ENCODE measurements at places on chromosomes 11 and 22.

GRCh38 chr22:44452531-44453420, 45.3 kb downstream of the RTL6 start:
- DNase-seq: no peak

DNA sequence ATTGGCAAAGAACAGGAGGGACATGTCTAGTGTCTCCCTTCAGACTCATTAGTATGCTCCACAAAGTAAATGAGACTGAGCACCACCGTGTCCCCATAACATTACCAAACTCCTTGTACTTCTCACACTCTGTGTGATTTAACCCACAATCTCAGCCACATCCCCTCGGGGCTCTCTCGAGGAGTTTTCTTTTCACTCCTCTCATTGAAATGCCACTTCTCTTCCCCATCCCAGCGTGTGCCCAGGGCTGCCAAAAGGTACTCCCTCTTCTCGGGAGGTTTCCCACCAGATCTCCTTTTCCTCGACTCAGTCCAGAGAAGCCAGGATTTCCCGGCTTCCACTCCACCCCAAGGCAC, 1.1 kb downstream of the RBFOX2 start:
- DNase-seq: no peak

DNA sequence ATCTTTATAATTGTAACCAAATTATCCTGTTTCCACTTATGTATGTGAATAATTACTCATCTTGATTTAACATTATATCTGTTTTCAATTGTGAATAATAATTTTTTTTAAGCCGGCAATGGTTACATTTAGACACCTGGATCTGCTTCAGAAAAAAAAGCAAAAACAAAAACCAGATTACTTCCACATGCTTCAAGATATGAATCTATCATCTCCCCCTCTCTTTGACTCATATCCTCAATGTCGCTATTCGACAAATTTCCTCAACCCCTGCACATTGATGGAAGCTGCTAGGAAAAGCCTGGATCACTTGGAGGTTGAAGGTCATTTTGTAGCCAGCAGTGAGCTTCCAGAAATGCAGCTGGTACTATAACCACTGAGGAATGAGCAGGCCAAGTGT, 42.7 kb downstream of the SLC1A2 start:
- no peak for DNase-seq

- DNase-seq: no peak
These were observed 1114.1 kb downstream of the BRD1 start for GRCh38 chr22:48713272-48714205.

GRCh38 chr11:97548280-97548679, 1158.5 kb downstream of the JRKL start:
- no peak for DNase-seq

DNA sequence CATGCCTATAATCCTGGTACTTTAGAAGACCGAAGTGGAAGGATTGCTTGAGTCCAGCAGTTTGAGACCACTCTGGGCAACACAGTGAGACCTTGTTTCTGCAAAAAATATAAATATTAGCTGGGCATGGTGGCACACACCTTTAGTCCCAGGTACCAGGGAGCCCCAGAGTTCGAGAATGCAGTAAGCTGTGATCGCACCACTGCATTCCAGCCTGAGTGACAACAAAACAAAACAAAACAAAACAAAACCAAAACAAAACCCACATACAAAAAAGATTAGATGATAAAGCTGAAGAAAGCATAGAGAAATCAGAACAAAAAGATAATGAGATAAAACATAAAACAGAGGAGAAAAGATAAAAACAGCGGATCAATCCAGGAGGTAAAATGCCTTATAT, 62.1 kb downstream of the TCF20 start:
- no peak for DNase-seq

- no peak for DNase-seq
These were observed 42.2 kb downstream of the FLI1 start for GRCh38 chr11:128735935-128736605.

GRCh38 chr11:126585774-126586491, 230.4 kb downstream of the ST3GAL4 start:
- peak; percentile 83 for DNase-seq

GRCh38 chr22:30459181-30460052, 12.4 kb downstream of the SEC14L3 start:
- DNase-seq: no peak

GRCh38 chr11:64164392-64165312, 1.3 kb downstream of the MACROD1 start:
- no peak for DNase-seq

GRCh38 chr11:119590651-119591351, 138.2 kb downstream of the NECTIN1 start:
- DNase-seq: no peak

DNA sequence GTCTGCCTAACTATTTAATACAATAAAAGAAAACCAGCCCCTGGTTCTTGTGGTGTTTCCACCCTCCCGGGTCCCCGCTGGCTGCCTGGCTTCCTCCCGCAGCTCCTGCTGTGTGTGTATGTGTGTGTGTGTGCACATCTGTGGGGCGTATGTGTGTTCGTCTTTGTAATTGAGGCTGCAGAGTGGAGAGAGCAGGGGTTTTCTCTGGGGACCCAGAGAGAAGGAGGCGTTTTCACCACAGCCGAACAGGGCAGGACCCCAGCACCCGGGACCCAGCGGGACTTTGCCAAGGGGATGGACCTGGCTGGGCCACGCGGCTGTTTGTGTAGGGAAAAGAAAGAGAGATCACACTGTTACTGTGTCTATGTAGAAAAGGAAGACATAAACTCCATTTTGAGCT, 42.7 kb downstream of the IGLL1 start:
- no peak for DNase-seq

DNA sequence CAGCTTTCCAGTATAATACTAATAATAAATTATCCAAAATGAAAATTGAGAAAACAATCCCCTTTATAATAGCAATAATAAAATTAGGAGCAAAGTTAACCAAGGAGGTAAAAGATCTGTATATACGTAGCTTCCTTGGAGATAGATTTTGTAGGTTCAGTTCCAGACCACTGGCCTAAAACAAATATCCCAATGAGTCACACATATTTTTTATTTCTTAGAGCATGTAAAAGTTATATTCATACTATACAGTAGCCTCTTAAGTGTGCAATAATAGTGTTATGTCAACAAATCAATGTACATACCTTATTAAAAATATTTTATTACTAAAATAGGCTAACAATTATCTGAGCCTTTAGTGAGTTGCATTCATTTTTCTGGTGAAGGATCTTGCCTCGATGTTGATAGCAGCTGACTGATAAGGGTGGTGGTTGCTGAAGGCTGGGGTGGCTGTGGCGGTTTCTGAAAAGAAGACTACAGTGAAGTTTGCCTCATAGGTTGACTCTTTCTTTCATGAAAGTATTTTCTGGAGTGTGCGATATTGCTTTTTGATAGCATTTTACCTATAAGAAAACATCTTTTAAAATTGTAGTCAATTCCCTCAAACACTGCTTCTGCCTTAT, 178.5 kb downstream of the ARHGAP42 start:
- no peak for DNase-seq

DNA sequence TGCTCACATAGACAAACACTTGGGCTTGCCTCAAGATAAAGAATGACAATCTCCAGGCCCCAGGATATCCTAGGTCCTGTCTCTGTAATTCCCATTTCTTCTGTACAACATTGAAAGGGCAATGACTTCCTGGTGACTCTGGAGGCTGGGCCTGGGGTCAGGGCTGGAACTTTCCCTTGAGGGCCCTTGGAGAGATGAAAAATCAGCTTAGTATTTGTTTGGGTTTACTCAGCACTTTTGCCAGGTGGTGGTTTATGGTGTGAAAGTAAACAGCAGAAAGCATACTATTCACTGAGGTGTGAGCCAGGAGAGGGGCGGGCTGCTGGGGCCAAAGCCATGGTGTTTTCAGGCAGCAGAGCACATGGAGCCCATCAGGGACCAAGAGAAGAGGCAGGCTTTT, 214.7 kb upstream of the NARS2 start:
- DNase-seq: no peak

GRCh38 chr11:101552888-101553287, 30.9 kb downstream of the TRPC6 start:
- DNase-seq: no peak

DNA sequence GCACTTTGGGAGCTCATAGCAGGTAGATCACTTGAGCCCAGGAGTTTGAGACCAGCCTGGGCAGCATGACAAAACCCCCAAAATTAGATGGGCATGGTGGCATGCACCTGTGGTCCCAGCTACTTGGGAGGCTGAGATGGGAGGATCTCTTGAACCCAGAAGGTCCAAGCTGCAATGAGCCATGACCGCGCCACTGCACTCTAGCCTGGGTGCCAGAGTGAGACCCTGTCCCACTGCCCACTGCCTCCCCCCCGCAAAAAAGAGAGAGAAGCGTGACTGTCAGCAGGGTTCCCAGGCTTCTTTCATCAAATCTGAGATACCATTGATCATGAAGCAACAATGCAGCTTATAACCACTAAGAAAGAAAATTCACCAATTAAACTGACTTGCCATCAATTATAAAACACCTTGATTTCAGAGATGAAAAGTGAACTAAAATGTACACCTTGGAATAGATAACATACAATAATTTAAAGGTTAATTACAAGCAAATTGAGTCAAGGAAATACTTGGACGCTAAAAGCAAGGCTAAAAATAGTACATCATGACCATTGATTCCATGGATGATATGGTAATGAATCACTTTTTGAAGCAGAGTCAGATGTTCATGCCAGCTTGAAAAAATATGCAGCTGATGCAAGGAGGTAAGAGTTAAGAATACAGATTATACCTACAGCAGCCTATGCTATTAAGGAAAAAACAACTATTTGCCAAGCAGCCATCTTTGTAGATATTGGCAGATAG, 90.8 kb upstream of the ALKBH3 start:
- DNase-seq: peak; percentile 38

GRCh38 chr11:27869701-27870100, 169.4 kb upstream of the BDNF start:
- no peak for DNase-seq

DNA sequence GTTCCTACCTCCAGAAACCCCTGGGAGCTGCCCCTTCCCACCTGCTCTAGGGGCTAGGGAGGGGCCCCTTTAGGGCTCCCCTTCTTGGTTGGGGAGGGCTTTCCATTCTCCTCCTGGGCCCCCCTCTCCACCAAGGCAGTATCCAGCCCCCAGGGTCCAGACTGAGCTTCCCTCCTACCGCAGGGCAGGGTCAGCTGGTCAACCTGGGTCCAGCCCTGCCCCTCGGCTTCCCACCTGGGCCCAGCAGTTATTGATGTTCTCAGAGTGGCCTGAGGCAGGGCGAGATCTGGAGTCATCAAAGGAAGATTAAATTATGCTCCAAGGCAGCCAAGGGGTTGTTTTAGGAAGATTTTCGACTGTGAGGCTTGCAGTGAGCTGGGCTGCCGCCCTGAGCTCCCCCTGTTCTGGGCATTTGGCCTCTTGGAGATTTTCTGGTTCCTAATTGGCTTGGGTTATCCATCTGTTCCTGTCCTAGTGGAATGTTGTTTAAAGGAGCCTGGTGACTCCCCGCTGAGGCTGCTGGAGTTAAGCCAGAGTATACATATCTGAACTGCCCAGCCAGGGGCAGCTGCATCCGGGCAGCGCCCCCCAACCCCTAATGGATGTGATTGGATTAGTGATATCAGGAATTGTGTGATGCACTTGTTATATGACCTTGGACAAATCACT, 1.8 kb upstream of the SLC22A8 start:
- DNase-seq: no peak

DNA sequence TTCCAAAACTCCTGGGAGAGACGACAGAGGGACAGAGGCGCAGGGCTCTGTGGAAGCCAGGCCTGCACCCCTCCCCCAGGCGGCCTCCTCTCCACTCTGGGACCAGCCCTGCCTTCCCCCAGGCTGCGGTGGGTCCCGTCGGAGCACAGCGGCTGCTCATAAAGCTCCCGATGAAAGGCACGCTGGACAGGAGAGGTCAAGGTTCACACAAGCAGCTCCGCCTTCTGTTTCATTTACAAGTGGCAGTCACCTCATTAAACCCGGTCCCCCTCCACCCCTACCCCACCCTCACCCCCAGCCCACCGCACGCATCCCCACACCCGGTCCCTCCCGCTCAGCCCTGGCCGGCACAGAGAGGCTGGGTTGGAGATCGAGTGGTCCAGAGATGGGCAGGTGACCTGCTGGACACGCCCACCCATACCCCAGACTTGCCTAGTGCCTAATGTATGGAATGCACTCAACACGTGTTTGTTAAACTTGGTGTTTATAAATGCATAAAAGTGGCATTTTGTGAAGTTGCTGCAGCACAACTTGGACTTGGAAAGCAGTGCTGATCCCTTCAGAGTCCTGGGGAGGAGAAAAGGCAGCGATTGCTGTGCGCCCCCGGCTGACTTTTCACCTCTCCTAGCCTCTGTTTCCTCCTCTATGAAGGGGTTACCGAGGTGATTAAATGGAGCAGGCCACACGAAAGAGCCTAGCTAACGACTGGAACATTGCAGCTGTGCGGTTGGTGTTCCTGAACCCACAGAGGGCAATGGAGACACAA, 26.0 kb downstream of the RPUSD4 start:
- no peak for DNase-seq

DNA sequence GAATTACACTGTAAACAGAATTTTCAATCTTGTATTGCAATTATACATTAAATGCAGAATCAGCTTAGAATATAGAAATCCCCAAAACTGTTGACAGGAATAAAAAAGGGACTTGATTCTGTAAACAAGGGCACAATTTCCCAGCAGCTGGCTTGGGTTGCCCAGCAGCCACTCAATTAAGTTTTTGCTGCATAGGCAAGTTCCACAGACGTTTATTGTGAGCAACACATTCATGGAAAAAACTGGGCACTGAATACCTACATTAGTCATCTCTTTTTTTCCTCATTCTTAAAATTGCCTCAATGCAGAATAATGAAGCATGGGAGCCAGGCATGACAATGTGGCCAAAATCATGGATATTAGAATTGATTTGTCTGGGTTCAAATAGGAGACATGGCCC, 421.8 kb upstream of the ANO5 start:
- no peak for DNase-seq

DNA sequence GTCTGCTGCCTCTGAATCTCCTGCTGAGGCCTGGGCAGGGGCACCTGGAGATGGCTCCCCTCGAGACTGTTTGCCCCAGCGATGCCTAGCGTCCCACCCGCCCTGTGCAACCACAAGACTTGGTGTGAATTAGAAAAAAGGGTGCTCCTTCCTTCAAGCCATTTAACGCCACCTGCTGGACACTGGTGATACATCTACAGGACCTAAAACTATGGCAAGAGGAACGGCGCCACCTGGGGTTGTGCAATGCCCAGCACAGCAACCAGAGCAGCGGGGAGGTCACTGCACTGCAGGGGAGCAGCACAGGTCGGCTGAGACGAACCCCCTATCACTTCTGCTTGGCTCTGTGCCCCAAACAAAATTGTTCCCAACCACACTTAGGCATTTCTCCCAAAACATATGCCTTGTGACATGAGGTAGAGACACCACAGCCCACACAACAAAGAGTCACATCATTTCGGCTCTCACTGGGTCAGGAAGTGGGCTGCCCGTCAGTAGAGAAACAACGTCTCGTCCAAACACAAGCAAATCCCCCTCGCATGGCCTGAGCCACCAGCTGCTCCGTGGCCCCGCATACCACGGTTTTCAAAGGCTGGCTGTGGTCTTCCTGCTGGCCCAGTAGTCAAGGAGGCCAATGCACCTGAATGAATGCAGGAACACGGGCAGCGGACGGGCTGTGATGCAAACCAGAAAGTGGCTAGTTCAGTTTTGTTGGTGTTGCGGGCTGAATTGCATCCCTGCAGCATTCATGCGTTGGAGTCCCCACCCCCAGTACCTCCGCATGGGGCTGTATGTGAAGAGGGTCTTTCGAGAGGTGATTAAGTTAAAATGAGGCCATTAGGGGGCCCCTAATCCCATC, 171.9 kb downstream of the SHANK2 start:
- peak; percentile 1 for DNase-seq

- DNase-seq: no peak
These were observed 264 bp downstream of the BCO2 start for GRCh38 chr11:112175599-112175952.
